ENCODE measurements at places on chromosomes 11 and 22. TPM values are rescaled to one million over a fixed set of nuclear protein-coding genes. Genes with fewer than 3 reads are reported as not detected.

OR8J1 gene
- not detected for total RNA-seq

KCNK4 gene
- 0.21 TPM for total RNA-seq

TSPO gene
- total RNA-seq, result 226 TPM

IPO7 gene
- 114 TPM for total RNA-seq

LMO1 gene
- 1.8 TPM for total RNA-seq

CADM1 gene
- 22.2 TPM for total RNA-seq

INPP5J gene
- total RNA-seq, result 0.58 TPM
